ENCODE measurements at places on chromosomes 6 and 20.

- no peak for DNase-seq
These were observed 56.1 kb upstream of the FOXQ1 start for GRCh38 chr6:1255636-1256365.

GRCh38 chr6:113626475-113626874, 230.7 kb upstream of the MARCKS start:
- DNase-seq, result no peak

DNA sequence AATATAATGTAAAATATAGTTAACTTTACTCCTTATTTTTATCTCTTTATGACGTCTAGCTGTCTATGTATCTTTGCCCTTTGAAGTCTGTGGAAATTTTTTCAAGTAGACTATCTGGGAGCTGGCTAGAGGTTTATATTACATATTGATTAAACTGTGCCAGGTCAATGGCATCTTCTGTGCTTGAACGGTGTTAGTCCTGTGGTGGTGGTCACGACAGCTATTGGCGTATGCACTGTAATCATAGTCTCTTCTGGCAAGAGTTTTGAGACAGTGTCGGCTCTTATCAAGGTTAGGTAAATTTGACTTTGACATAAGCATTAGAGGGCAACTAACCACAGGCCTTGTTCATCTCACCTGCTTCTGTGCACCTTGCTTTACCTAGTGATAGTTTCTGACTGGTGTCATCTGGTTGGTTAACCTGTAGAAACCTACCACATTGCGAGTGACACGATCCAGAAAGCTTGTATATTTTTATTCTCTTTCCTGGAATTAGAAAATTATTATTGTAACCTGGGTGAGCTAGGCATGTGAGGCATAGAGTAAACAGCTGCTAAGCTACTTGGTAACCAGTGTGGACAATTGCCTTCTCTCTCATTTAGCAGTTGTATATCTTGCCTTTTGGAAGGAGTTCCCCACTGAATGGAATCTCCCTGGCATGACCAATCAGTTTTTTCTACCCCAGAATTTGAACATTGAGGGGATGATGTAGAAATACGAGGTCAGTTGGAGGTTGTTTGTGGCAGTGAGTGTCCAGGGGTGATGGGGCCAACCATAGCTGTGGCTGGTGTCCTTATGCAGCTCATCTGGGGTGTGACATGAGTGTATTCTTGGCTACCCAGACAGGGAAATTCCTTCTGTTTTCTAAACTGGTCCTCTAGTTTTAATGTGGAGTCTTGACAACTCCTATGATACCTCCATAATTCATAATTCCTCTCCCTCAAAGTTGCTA, 45.9 kb downstream of the SH3BGRL2 start:
- no peak for DNase-seq

DNA sequence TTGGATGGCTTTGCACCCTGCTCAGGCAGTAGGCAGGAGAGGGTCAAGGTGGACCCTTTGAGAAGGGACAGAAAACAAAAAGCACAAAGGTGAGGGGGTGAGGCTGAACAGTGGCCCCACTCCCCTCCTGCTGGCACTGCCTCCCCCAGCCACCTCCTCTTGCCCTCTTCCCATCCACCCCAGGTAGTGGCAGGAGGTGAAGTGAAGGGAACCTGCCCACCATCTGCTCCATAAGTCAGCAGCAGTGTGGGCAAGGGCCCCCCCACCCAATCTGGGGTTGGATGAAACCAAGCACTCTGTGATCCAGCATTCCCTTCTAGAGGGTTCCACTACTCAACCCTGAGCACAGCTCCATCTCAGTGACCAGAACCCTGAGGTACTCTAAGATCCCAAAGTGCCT, 26.1 kb upstream of the SLC22A7 start:
- no peak for DNase-seq

Data from posterior cingulate gyrus (tissue), 11 donors.